ENCODE measurements at places on chromosomes 5 and 9. TPM values are rescaled to one million over a fixed set of nuclear protein-coding genes. Genes with fewer than 3 reads are reported as not detected.

Gene FCN1
- total RNA-seq, result not detected

Gene ZNF608
- total RNA-seq, result 57.3 TPM

Gene EIF4E1B
- not detected for total RNA-seq

Gene OLFML2A
- 148 TPM for total RNA-seq

Gene FAM163B
- not detected for total RNA-seq

Gene RASGRF2
- total RNA-seq, result 8.5 TPM

Gene SPINK6
- not detected for total RNA-seq

Measured in astrocyte (in vitro differentiated cells and primary cell).